ENCODE measurements at places on chromosomes 16 and 17.

- no peak for DNase-seq
Observed at GRCh38 chr17:44279346-44279665, 11.4 kb upstream of the SLC4A1 start.

- no peak for DNase-seq
Observed at GRCh38 chr16:84271866-84272265, 22.8 kb upstream of the WFDC1 start.

DNA sequence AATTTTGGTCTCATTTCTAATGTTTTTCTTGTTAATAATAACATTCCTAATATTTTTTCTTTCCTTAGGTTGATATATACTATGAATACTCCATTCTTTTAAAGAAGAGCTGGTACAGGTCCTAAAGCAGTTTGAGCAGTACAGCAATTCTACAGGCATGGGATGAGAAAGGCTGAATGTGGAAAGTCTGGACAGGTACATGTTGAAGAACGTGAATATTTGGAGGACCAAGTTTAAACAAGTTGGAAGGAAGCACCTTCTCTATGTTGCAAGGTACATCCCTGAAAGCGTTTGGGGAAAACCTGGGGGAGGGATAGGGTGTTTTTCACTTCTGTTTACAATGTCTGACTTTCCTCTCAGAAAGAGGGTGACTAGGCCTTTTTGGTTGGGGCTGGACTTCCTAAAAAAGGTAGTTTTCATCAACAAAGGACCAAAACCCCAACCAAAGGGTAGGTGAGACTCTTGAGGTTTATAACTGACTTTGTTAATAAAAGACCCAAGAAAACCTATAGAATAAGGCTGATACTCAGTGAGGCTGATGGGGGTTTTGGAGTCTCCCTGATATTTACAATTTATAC is 95.9 kb upstream of the AXIN2 start:
- no peak for DNase-seq

DNA sequence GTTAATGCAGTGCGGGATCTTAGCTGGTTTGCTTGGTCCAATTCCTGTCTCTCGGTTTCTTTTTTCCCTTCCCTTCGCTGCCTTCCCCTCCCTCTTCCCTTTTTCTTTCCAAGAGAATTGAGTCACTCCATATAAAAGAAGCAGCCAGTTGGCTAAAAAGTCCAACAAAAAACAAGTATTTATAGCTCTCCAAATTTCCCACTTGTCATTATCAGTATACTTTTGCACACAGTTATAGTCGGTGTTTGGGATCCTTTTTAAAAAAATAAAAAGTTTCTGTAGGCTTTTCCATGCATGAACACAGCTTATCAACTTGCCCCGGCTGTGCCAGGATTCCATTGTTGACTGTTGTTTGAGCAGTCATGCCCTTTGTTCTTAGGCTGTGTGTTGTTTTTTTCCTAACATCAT is 24.9 kb downstream of the HMOX2 start:
- DNase-seq = no peak

- no peak for DNase-seq
Observed at GRCh38 chr16:90046122-90046970, 27.1 kb upstream of the DBNDD1 start.

DNA sequence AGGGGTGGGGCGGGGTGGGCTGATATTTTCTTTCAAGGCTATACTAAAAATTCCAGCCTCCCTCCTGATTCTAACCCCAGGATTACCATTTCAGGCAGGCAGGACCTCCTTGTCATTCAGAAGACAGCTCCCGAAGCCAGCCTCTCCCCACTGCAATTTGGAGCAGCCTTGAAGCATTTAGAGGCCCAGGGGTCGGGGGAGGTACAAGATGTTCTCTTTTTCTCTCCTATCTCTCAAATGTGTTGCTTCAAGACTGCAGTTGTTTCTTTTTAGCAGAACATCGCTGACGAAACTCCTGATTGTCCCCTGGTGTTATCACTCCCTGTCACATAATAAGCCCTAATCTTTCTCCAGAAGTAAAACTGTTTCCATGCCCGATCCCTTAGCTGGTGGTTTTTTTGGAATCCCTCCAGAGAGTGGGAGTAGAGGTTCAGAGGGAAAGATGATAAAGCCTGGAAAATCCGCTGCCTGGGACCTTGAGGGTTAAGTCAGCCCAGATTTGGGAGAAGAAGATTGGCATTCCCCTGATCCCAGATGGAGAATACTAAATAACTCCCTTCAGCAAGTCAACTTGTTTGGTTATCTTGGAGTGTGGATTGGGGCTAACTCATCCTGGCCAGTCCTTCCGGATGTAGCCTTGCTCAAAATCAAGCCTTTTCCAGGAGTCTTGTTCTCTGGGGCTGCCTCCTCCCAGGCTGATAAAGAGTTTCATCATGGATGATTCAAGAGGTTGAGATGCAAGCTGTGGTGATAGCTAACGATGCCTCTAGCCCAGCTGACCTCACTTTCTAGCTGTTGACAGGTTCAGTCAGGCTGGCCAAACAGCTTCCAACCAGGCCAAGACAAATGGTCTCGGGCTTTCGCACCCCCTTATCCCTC is 71.3 kb downstream of the SOX9 start:
- DNase-seq = no peak

DNA sequence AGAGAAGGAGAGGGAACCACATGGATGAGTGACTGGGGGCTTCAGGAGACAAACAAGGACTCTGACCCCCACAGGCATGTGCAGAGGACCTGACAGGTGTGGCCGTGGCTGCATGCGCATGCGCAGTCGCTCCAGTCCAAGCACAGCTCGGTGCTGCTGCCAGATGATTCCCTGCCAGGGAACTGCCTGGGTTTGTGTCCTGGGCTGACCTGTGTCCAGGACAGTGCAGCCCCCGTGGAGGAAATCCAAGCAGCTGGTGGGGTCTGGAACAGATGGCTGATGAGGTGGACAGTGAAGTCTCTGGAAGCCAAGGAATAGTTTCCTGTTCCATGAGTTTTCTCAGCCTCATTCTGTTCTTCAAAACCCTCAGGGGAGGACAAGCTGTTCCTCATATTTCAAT is 27.3 kb downstream of the LASP1 start:
- no peak for DNase-seq

GRCh38 chr16:11721781-11722467 is 20.7 kb downstream of the TXNDC11 start:
- no peak for DNase-seq

- no peak for DNase-seq
Observed at GRCh38 chr17:30310562-30310961, 18.8 kb upstream of the BLMH start.

DNA sequence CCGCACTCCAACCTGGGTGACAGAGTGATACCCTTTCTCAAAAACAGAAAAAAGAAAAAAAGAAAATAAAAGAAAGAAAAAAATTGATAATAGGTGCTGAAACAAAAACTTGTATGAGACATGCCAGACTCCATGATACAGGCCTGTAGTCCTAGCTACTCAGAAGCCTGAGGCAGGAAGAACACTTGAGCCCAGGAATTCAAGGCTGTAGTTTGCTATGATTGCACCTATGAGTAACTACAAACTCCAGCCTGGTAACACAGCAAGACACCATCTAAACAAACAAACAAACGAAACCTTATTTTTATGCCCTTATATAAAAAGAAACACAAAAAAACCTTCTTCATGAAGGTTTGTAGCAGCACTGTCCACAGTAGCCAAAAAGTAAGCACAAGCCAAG is 5.0 kb upstream of the CMTM4 start:
- no peak for DNase-seq

- DNase-seq = no peak
Observed at GRCh38 chr17:41734949-41735313, 488 bp upstream of the HAP1 start.

Measured in cortex of kidney (tissue), 1 donor.